ENCODE measurements at places on chromosomes 6 and 20. TPM values are rescaled to one million over a fixed set of nuclear protein-coding genes. Genes with fewer than 3 reads are reported as not detected.

DNA sequence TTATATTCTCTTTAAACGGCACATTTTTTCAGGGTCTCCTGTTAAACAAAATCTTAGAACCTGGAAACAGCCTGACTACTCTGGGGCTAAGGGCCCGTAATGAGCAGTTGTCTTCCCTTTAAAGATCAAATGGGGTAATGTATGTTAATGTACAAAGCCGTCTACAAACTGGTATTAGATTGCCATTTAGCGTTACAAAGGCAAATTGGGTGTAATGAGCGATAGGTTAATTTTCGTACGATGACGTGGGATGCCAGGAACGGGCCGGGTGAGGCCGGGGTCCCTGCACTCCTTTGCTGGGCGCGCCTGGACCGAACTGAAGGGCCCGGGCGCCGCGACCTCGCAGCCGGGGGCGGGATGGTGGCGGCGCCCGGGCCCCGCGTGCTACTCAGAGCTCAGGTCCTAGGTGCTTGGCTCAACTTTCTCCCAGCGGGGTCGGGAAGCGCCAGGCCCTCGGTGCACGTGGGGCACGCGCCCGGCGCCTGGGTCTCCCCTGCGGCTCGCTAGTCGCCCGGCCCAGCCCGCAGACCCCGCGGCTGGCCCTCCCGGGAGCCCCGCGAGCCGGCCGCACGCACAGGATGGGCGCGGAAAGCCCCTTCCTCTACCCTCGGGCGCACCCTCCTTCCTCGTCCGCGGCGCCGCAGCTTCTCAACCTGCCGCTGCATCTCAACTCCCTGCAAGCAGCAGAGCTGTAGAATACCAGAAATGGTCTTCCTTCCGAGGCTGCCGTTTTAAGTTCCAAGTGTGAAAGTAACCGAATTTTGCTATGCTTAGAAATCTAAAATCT is 5.9 kb downstream of the NKX2-4 start:
- no peak for DNase-seq

DNA sequence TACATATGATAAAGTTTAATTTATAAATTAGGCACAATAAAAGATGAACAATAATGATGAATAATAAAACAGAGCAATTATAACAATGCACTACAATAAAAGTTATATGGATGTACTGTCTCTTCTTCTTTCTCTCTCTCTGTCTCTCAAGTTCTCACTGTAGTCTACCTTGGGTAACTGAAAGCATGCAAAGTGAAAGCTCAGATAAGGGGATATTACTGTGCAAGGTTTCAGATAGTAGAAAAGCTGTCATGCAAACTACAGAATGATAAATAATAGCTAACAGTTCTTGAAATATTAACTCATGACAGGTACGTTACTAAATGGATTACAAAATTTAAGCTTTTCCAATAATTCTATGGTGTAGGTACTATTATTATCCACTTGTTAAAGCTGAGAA is 311.9 kb upstream of the PRDM1 start:
- no peak for DNase-seq

DNA sequence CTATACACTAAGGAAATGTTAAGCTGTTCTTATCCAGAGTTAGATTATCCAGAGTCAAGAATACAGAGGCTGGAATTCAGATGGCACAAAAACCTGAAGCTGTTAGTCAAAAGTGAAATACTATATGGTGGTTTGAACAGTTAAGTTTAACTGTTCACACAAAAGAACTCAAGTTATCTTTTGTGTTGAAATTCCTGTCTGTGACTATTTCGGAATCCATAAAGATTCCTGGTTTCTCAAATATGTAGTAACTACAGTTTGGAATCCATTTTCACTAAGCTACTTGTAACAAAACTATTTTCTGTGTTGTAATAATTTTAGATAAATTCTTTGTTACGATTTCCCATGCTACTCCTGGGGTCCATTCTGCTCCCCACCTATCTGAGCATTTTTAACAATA is 24.5 kb downstream of the FIG4 start:
- no peak for DNase-seq

- no peak for DNase-seq
These were observed 62.1 kb downstream of the STK35 start for GRCh38 chr20:2163757-2164156.

GRCh38 chr6:113732384-113732966 is 124.7 kb upstream of the MARCKS start:
- no peak for DNase-seq

GRCh38 chr6:18675881-18676280 is 288.7 kb downstream of the RNF144B start:
- no peak for DNase-seq

- no peak for DNase-seq
These were observed 102.1 kb upstream of the NXT1 start for GRCh38 chr20:23248461-23248882.

DNA sequence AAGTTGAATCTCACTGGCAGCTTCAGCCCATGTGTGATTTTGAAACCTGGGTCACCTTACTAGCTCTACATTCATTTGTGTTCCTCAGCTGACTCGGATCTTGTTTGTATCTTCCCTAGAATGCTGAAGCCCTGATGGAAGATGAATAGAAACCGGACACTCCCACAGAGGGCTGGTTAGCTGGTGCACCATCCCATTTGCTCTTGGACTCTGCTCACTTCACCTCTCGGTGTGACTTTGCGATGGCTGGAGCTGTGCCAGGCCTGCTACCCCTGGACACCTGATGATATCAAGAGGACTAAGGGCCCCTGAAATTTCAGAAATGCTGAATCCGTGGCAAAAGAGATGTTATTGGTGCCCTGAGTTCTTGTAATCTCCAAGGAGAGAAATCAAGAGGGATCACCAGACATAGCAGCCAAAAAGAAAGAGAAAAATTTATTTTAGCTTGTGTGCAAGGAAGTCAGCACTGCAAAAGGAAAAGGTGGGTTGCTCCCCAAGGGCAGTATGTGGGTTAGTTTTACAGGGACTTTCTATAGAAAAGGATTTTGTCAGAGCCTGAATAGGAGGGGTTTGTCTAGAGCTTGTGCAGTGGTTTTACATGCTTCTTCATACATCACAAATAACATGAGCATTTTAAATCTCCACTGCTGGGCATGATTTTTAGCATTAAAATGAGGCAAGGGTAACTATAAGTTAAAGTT is 426.3 kb upstream of the NOX3 start:
- DNase-seq, result no peak

Gene MYL9
- total RNA-seq, result 246 TPM

Gene RSPH9
- total RNA-seq, result 0.74 TPM
